NCI-H510A (cell line): ENCODE measurements at places on chromosomes 11 and 22.

GRCh38 chr11:21897752-21898151, 295.1 kb upstream of the ANO5 start:
- no peak for DNase-seq

- DNase-seq: no peak
Observed at GRCh38 chr11:17719938-17720795, 796 bp downstream of the MYOD1 start.

GRCh38 chr11:16792426-16792825, 54.0 kb downstream of the C11orf58 start:
- DNase-seq: no peak

- no peak for DNase-seq
Observed at GRCh38 chr22:50245214-50246072, 620 bp upstream of the TUBGCP6 start.
